ENCODE measurements at places on chromosomes 7 and 10. TPM values are rescaled to one million over a fixed set of nuclear protein-coding genes. Genes with fewer than 3 reads are reported as not detected.

Gene CABCOCO1
- not detected for polyA plus RNA-seq

Gene SH2D4B
- 0.07 TPM for polyA plus RNA-seq

Gene ACSM6
- polyA plus RNA-seq: 0.11 TPM

Gene OR2AE1
- not detected for polyA plus RNA-seq

Gene ATOH7
- not detected for polyA plus RNA-seq

Gene STEAP4
- polyA plus RNA-seq: 9.2 TPM

Gene KCND2
- 0.90 TPM for polyA plus RNA-seq

Gene TMEM184A
- polyA plus RNA-seq: 3.6 TPM

Gene SPAM1
- not detected for polyA plus RNA-seq

Gene OPALIN
- polyA plus RNA-seq: not detected

Gene SLC39A12
- polyA plus RNA-seq: not detected

Gene ERV3-1
- polyA plus RNA-seq: 12.4 TPM

Gene ZNF365
- polyA plus RNA-seq: 0.20 TPM

Gene SEC61A2
- polyA plus RNA-seq: 14.2 TPM

Gene ADAM22
- 21.7 TPM for polyA plus RNA-seq

Gene CYP3A4
- not detected for polyA plus RNA-seq

Gene FXYD4
- 0.93 TPM for polyA plus RNA-seq

Gene GTF2IRD1
- 38.0 TPM for polyA plus RNA-seq

Gene TEX47
- not detected for polyA plus RNA-seq

Gene PTN
- polyA plus RNA-seq: 47.2 TPM

Gene PRSS58
- not detected for polyA plus RNA-seq

Gene FAM25A
- polyA plus RNA-seq: not detected

Gene NCF1
- 1.00 TPM for polyA plus RNA-seq

Gene FGFR2
- 1.6 TPM for polyA plus RNA-seq

Gene EPHB6
- polyA plus RNA-seq: 8.8 TPM

Gene ZFAND2A
- polyA plus RNA-seq: 16.1 TPM

Gene PLCE1
- polyA plus RNA-seq: not detected

Gene SYNPO2L
- 261 TPM for polyA plus RNA-seq

Gene LRRD1
- polyA plus RNA-seq: not detected

Gene SEMA3D
- polyA plus RNA-seq: 29.7 TPM

Gene NFKB2
- 11.2 TPM for polyA plus RNA-seq

Gene NUPR2
- 0.32 TPM for polyA plus RNA-seq

Gene OR2A5
- polyA plus RNA-seq: not detected

Gene DKK1
- 0.43 TPM for polyA plus RNA-seq

Gene GPR85
- polyA plus RNA-seq: 1.9 TPM

Gene ACTA2
- 253 TPM for polyA plus RNA-seq

Gene MMRN2
- polyA plus RNA-seq: 21.5 TPM

Gene TBXAS1
- polyA plus RNA-seq: 4.2 TPM

Gene ASAH2
- 1.2 TPM for polyA plus RNA-seq

Gene BET1
- 36.0 TPM for polyA plus RNA-seq

Gene FASTK
- polyA plus RNA-seq: 55.6 TPM

Gene LIPN
- not detected for polyA plus RNA-seq

Gene COPS6
- 87.0 TPM for polyA plus RNA-seq

Gene SLC26A5
- not detected for polyA plus RNA-seq

Gene SAMD9
- polyA plus RNA-seq: 3.7 TPM

Gene DOCK1
- not detected for polyA plus RNA-seq

All from muscle of arm (tissue), 14 donors.